ENCODE measurements at places on chromosomes 7 and 10.

- DNase-seq = no peak
Observed at GRCh38 chr10:10919976-10920375, 97.7 kb upstream of the CELF2 start.

DNA sequence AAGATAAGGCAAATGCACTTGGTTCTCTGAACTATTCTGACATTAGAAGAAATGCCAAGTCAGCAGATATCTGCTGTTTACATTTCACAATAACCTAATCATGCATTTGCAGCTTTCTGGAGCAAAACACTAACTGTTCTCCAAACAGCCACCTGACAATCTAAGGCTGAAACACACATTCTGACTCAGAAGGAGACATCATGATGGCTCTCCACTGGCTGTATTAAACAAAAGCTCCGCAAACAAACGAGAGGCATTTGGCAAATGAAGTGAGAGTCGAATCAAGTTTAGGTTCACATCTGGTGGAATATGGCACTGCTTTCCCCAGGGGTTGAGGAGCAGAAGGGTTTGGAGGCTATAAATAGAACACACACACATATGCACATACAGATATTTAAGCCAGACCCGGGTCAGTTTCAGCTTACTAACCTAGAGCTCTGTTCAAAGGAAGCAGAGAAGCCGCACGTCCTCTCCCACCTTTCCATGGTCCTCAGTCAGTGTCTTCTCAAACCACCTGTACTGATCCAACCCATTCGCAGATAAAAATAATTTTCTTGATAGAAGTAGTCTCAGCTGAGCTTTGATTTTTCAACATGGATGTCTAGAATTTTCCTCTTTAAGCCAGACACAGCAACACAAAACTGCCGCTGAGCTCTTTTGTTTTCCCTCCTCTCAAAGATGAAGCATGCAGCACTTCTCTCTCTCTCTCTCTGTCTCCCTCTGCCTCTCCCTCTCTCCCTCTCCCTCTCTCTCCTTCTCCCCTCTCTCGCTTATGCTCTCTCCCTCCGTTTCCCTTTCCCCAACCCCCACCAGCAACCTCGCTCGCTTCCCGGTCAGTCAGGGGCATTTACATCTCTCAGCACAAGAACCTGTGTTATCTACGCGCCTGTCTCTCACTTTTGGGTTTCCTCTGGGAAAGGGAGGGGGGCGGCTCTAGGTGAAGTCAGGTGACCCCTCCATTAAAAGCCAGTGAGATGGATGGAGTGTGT is 682.8 kb downstream of the MAGI2 start:
- DNase-seq = no peak

DNA sequence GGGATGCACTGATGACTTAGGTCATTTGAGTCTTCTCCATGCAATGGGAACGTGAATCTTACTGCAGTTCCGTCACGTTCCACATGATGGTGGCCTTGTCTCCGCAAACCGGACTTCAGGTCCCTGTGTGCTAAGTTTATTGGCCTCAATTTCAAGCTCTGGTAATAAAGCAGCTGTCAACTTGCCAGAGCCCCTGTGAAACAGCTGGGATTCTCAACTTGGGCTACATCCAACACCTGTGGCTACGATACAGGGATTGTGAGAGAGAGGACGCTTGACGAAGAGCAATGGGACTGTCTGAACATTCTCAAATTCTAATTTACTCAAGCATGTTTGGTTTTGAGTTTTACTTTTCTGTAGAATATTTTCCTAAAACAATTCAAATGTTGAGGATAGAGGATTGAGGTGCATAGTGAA is 174.2 kb downstream of the PTN start:
- no peak for DNase-seq

GRCh38 chr10:5862360-5862961 is 27.2 kb downstream of the ANKRD16 start:
- DNase-seq = no peak

DNA sequence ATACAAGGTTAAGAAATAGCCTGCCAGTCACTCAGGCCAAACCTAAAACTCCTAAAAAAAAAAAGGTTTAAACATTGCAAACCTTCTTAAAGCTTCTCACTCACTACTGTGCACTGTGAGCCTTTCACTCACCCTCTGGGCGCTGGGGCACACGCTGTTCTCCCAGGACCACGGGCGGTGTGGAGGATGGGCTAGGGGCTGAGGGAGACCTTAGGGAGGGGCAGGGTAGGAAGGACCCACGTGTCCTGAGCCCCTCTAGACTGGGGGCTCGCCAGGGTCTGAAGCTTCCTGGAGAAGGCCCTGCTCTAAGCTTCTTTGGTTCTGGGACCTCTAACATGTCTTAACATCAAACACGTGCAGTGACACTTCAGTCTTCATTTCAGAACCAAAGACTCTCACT is 569.8 kb downstream of the DNAJB6 start:
- DNase-seq = no peak

DNA sequence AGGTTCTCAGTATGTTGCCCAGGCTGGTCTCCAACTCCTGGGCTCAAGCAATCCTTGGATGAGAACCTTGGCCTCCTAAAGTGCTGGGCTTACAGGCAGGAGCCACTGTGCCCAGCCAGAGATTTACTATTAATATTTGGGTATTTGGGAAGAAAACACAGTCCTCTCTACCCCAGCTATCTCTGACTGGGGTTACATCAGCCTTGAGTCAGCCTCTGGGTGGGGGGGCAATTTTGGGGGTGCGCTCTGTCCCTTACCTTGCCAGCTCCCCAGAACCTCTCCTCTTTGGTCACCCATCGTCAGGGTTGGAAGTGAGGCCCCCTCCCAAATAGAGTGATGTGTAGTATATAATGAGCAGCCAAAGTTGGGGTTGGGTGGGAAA is 1.8 kb downstream of the MLXIPL start:
- no peak for DNase-seq

GRCh38 chr7:83908526-83908925 is 259.6 kb upstream of the SEMA3E start:
- DNase-seq = no peak

- DNase-seq = no peak
Observed at GRCh38 chr10:29081951-29082685, 206.8 kb upstream of the LYZL1 start.

DNA sequence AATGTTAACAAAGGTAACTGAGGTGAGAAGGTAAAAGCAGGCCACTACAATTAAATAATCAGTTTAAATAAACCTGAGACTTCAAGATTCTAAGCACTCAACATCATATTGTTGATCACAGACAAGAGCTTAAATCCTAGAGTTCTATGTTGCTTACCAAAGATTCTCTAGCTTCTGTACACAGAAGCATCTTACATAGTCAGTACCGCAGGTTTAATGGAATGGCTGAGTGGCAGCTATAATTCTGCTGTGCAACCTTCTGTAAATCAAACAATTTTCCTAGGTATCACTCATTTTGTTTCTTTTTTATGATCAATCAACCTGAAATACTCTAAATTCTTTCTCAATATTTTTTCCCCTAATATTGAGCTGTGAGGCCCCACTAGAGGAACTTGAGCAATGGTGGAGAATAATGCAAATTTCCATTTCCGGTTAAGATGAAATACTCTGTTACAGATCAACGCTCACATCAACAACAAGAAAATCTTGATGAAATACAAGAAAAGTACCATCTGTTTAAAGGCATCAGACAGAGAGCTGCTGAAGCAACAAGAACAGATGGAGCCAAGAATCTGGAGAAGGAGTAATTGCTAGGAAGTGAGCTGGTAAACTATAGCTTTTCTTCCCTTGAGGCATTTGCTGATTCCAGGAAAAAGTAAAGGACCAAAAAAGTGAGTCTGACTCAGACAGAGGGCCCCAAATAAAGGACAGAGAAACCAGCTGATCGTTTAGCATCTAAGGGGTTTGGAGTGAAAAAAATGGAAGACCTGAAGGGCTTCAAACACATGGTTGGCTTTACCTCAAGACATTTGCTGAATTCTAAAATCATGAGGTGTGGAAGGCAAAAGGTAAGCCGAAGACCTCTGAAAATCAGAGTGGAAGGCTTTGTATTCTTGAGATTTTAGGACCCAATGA is 22.6 kb downstream of the PNPLA8 start:
- DNase-seq = no peak

DNA sequence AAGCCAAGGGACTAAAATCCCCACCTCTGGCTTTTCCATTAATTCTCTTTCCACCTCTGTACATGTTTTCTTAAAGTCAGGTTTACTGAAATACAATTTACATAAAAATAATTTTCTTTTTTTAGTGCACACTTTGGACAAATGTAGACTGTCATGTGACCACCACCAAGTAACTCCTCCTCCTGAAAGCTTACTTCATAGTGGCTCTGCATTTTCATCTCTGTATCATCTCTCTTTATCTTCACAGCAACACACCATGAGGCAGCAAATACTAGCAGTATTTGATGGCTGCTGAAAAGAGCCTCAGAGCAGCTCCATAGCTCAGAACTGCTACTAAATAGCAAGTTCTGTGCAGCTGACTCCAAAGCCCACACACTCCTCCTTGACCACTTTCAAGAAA is 17.3 kb downstream of the WDFY4 start:
- no peak for DNase-seq

DNA sequence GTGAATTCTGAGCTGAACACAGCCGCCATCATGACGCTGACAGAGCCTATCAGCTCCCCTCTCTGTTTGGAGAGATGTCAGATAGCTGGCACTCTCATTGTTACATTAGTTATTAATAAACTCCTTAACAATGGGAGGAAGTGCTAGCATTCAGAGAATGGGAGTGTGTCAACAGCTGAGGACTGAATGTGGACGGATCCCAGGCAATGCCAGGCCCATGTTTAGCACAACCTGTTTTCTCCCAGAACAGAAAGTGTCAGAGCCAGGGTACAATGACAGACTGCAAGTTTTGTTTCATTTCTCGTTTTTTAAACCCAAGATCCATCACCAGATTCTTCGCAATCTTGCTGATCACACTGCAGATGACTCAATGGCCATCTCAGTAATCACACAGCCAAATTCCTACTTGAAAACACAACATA is 99.6 kb downstream of the PRPF18 start:
- DNase-seq = no peak

DNA sequence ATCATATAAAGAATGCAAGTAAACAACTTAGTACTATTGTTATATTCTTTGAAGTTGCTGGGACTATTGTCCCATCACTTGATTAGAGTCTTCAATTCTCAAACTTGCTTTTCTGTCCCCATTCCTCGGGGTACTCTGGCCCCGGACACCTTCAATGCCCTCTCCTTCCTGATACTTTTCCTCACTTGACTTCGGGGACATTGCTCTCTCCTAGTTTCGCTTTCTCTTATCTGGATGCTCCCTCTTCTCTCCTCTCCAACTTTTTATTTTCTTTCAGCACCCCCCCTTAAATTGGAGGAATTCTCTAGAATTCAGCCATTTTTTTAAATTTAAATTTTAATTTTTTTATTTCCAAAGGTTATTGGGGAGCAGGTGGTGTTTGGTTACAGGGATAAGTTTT is 10.6 kb upstream of the OPTN start:
- no peak for DNase-seq

GRCh38 chr7:31074403-31075085 is 22.4 kb downstream of the ADCYAP1R1 start:
- no peak for DNase-seq

- no peak for DNase-seq
Observed at GRCh38 chr7:122528879-122529481, 169.9 kb downstream of the RNF133 start.

DNA sequence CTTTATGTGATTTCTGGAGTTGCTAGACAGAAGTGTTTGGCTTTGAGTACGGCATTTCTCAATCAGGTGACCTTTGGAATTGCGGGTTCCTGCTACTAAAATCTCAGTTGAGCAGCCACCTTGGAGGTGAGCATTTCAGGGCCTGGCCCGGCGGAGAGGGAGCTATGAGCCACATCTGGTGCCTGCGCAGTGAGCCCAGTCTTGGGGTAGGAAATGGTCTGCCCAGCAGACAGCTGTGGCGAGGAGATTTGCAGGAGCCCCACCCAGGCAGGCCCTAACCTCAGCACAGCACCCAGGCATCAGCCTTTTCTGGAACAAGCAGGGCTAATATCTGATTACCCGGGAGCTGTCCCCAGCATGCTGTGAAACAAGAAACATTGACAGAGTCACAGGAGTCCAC is 547.9 kb upstream of the FOXK1 start:
- no peak for DNase-seq

DNA sequence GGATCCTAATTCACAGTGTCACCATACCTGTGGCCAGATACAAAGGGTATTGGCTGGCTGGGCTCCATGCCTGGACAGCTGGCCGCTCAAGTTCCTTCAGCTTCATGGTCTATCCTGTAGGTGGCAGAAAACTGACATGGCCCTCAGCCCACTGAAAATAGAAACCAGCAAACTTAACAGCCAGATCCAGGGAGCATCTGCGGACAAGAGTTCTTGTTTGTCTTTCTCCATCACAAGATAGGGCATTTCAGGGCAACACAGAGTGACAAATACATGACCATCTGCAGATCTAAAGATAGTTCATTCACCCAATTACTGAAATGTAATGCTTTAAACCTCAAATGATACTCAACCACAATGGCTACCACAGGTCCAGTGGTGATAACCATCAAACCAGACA is 2.8 kb downstream of the SEC31B start:
- DNase-seq = no peak

DNA sequence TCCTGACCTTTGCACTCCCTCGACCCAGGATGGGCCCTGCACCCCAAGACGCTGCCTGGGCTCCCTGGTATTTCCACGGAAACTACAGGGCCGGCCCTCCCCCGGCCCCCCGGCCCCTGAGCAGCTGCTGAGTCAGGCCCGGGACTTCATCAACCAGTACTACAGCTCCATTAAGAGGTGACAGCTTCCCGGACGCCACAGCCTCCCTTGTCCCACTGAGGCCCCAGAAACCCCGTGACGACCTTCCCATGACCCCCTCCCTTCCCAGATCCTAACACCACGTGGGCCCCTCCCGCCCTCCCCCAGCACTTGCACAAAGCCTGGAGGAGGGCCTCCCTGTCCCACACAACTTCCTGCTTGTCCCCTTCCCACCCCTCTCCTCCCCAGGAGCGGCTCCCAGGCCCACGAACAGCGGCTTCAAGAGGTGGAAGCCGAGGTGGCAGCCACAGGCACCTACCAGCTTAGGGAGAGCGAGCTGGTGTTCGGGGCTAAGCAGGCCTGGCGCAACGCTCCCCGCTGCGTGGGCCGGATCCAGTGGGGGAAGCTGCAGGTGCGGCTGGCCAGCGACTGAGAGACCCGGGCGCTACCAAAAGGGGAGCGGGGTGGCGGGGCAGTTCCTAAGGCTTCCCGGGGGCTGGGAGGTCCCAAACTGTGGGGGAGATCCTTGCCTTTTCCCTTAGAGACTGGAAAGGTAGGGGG is 5.7 kb downstream of the NOS3 start:
- no peak for DNase-seq

GRCh38 chr10:113319479-113319878 is 233.4 kb upstream of the HABP2 start:
- DNase-seq = no peak

DNA sequence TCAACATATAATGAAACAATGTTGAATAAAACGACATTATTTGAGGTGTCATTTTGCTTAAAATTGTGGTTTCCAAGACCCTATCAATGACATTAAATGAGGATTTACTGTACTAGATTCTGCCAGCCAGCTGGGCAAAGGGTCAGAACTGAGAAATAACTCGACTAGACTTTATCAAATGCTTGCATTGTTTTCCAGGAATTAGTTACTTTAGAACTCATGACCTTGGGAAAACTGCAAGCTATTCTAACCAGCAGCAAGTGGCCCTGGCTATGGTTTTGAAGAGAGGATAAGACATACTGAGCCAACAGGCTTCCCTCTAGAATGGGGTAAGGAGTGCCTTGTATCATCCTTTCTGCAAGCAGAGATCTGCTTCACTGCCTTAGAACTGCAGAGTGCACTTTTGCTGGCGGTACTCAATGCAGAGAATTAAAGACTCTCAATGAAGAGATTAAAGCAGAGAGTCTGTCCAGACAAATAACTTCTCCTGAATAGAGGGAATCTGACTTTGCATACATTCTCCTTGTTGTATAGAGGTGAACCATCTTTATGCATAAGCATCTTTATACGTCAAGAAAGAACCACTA is 281.5 kb downstream of the ARL4A start:
- no peak for DNase-seq
